Endothelial cell of umbilical vein (primary cell): ENCODE measurements at places on chromosomes 5 and 9. TPM values are rescaled to one million over a fixed set of nuclear protein-coding genes. Genes with fewer than 3 reads are reported as not detected.

The UBE2QL1 gene
- 0.15 and 0.21 TPM in 2 replicates for total RNA-seq

The INSL6 gene
- not detected in 2 replicates for total RNA-seq

The CDC42SE2 gene
- 21.2 and 21.9 TPM in 2 replicates for total RNA-seq

The LCN6 gene
- total RNA-seq, result not detected in 2 replicates

The SAP30L gene
- total RNA-seq, result 37.6 and 37.8 TPM in 2 replicates

The EIF4E1B gene
- not detected in 2 replicates for total RNA-seq

The OR1J2 gene
- total RNA-seq, result not detected in 2 replicates

The HTR4 gene
- not detected in 2 replicates for total RNA-seq

The PCDHGB3 gene
- total RNA-seq, result 1.7 and 2.0 TPM in 2 replicates

The MARCOL gene
- total RNA-seq, result not detected in 2 replicates

The C9orf85 gene
- total RNA-seq, result 10.3 and 11.3 TPM in 2 replicates

The GDA gene
- total RNA-seq, result not detected in 2 replicates

The PCDHAC1 gene
- total RNA-seq, result not detected in 2 replicates

The SPINK9 gene
- not detected in 2 replicates for total RNA-seq

The OLFM1 gene
- 0.42 and 0.95 TPM in 2 replicates for total RNA-seq

The IL11RA gene
- total RNA-seq, result 13.6 and 15.3 TPM in 2 replicates

The NDST1 gene
- total RNA-seq, result 86.5 and 102 TPM in 2 replicates

The BRINP1 gene
- total RNA-seq, result not detected in 2 replicates

The NOXA1 gene
- total RNA-seq, result 0.91 and 1.3 TPM in 2 replicates

The OBP2B gene
- total RNA-seq, result not detected in 2 replicates

The EQTN gene
- not detected in 2 replicates for total RNA-seq

The TAS2R1 gene
- total RNA-seq, result not detected in 2 replicates

The CDC25C gene
- 13.3 and 13.6 TPM in 2 replicates for total RNA-seq

The TAF11L3 gene
- total RNA-seq, result not detected in 2 replicates

The CNTFR gene
- not detected in 2 replicates for total RNA-seq
